Stimulated activated CD4-positive, alpha-beta T cell treated with anti-CD3 and anti-CD28 coated beads, Interleukin-12 subunit alpha, Interleukin-12 subunit beta, amount 100 ng/mL, for 4 hours (primary cell): ENCODE measurements at places on chromosomes 12 and 14.

DNA sequence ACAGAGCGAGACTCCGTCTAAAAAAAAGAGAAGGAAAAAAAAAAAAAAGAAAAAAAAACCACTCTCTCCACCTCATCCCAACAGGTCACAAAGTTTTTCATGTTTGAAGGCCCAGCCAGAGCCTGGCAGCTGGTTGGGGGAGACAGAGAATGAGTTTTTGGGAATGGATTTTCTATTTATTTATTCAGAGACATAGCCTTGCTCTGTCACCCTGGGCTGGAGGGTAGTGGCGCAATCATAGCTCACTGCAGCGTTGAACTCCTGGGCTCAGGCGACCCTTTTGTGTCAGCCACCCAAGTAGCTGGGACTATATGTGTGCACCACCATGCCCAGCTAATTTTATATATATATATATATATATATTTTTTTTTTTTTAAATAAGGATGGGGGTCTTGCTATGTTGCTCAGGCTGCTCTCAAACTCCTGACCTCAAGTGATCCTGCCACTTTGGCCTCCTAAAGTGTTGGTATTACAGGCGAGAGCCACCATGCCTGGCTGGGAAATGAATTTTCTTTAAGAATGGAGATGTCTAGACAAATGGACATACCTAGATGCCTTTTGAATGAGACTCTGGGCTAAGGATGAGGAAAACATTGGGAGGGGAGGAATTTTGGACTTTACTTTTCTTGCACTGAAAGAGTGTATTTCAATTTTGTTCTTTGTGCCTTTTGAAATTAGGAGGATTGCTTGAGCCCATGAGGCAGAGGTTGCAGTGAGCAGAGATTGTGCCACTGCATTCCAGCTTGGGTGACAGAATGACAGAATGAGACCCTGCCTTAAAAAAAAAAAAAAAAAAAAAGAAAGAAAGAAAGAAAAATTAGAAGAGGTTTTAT is 16.9 kb upstream of the PPP1R1A start:
- DNase-seq: no peak

GRCh38 chr14:58562141-58562540 is 75.6 kb upstream of the DACT1 start:
- DNase-seq: no peak

DNA sequence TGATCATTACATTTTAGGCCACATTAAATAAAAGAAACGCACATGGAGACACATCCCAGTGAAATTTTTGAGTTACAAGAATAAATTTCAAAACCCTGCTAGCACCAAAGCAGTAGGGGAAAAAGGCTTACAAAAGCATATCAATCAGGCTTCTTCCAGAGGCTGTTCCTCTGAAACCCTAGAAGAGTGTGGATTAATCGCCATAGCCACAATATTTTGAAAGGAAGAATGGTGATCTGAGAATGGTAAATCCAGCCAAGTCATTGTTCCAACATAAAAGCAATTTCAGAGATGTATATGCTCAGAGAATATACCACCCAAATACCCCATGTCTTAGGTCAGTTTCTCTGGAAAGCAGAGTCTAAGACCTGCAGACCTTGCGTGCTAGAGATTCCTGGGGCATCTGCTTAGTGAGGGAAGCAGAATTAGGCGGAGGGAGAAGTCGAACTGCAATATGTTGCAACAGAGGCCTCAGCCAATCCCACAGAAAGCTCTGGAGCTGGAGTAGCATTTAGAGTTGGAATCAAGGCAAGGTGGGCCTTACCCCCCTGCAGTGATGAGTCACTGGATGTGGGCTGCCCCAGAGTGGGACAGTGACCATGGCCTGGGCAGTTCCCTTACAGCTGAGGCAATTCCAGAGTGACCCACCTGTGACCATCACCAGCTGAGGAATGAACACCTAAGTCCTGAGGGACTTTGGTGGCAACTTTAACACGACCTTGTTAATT is 125.2 kb downstream of the NTF3 start:
- DNase-seq: no peak

DNA sequence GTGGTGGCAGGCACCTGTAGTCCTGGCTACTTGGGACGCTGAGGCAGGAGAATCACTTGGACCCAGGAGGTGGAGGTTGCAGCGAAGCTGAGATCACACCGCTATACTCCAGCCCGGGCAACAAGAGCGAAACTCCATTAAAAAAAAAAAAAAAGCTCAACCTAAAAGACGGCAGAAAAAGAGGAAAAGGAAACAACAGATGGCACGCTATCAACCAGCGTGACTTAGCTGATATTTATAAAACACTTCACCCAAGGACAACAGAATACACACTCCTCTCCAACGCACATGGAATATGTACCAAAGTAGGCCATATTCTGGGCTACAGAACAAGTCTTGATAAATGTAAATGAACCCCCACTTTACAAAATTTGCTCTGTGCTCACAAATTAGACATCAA is 34.0 kb upstream of the CLMN start:
- DNase-seq: no peak
